ENCODE measurements at places on chromosomes 2 and 18.

DNA sequence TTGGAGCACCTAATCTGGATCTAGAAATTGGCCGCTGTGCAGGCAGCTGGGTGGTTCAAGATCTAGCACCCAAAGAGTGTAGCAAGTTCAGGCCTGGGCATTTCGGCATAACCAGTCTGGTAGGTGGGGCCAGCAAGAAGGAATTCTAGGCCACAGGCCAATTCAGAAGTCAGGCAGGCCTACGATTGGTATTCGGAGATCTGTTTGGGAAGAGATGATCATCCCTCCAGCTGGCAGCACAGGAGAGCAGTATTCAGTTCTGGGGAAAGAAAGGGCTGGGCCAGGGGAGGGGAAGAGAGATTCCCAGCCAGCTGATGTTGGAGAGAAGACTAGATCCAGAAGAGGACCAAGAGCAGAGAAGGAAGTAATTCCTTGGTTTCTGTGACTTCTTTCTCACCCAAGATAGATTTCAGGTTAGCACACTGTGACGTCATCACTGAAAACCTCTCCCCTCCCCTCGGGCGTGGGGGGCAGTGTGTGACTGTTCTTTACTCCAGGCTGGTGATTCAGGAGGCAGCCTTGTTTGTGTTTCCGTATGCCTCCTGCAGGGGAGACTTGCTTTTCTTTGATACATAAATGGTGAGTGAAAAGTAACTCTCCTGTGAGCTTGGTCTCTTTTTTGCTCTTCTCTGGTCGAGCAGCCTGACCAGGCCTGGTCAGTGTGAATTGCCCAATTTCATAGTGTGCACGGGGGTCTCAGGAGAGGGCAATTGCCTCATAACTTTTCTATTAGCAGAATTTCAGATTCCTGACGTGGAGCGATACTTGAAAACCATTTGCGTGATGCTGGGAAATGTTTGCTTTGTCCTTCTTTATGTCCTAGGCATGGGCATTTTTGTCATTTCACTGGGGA, 61.1 kb downstream of the MEIS1 start:
- no peak for DNase-seq

DNA sequence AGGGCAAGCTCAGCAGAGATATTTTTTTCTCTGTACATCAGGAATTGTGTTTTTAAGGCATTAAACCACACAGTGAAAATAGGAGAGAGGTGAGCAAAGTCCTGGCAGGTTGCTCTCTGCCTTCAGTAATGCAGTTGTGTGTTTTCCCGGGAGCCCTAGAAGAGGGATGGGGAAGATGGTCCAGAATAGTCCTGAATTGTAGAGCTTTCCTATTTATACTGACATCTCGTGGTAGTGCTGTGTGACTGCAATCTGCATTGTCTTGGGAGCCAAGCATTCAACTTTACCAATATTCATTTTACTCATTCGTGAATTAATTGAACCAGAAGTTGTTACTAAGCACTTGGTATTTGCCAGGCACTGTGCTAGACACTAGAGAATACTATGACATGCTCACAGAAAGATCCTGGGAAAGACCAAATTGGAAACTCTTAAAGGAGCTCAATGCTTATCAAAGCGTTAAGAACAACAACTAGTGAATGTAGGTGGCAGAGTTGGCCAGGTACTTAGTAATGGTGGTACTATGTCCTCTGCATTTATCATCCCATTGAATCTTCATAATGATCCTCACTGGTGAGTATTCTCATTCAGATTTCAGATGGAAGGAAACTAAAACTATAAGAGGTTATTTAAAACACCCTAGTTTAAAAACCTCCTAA, 214.6 kb downstream of the TRIB2 start:
- no peak for DNase-seq

- no peak for DNase-seq
Observed at GRCh38 chr2:92072461-92073035, 2798.7 kb upstream of the TEKT4 start.

DNA sequence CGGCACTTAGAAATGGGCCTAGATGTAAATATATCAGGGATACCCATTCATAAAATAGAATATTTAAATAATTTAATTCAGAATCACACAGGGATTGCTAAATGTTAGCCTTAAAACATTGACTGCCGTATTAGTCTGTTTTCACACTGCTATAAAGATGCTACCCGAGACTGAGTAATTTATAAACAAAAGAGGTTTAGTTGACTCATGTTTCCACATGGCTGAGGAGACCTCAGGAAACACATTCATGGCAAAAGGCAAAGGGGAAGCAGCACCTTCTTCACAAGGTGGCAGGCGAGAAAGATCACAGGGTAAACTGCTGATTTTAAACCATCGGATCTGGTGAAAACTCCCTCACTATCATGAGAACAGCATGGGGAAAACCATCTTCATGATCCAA, 223.6 kb upstream of the GULP1 start:
- no peak for DNase-seq

DNA sequence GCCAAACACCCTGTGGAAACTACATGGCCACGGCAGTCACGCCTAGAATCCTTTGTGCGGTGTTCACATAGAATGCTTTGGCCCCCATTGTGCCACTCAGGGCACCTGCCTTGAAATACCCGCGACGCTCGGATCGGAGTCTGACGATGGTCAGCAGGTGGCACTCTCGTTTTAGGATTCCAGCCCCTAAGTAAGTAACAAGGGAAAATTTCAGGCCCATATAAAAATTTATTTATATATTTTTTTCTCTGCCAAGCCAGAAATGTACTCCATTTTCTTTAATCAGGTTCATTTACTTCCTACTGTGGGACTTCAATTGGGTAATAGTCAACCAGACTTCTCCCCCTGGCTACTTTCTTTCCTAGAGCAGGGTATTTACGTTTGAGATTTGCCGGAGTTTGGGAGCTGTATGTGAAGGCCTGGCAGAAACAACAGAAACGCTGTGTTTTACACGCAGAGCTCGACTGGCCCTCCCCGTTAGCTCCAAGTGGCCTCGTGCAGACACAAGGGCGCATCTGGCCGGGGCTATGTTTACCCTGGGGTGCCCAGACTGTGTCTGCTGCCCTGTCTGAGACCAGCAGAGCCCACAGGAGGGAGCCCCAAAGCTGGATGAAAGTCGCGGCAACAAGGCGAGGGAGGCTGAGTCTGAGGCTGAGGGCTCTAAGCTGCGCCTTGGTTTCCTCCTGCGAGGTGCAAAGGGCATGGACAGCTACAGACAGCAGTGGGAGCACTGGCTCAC, 41.6 kb downstream of the LRRC30 start:
- no peak for DNase-seq

DNA sequence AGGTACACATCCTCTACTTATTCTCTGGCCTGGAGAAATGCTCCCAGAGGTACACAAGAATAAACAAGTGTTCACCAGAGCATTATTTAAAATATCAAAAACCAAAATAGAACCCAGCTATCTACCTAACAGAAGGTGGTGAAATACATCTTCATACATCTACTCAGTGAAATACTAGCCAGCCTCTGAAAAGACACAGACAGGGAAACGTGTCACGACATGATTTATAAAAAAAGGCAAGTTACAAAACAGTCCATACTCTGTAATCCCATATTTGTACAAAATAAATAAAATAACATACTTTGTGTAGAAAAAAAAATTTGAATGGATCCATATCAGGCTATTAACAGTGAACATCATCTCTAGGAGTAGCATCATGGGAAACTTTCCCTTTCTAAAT, 38.2 kb downstream of the KANSL3 start:
- DNase-seq: no peak

- DNase-seq: no peak
Observed at GRCh38 chr18:21361307-21361880, 119.4 kb downstream of the GREB1L start.
